ENCODE measurements at places on chromosomes 11 and 22. TPM values are rescaled to one million over a fixed set of nuclear protein-coding genes. Genes with fewer than 3 reads are reported as not detected.

KCNE3 gene
- total RNA-seq: not detected

- H3K27ac ChIP-seq: no peak overlapping the region
- DNase-seq: no peak
- H3K4me1 ChIP-seq: peaks cover 38% of the 10 kb centered on the region
- no peak overlapping the region for H3K4me3 ChIP-seq
- no peaks in the 10 kb centered on the region for H3K27me3 ChIP-seq
Observed at GRCh38 chr22:20459862-20460261, 22.2 kb upstream of the SCARF2 start.

DNA sequence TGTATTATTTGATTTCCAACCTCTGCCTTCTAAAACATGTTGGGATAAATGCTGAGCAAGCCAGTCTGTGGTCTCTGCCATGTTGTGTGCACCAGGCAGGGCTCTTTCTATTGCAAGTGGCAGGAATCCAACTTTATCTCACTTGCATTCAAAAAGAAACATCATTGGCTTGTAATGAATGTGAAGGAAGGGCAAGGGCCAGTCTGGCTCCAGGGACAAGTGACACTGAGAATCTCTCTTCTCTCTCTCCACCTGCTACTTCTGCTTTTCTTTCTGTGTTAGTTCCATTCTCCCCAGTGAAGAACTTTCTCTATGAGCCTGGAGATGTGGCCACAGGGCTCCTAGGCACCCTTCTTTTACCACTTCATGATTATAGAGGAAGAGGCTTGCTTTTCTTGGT is 329.9 kb upstream of the NCAM1 start:
- no peak for DNase-seq
- H3K4me3 ChIP-seq: no peak overlapping the region
- H3K4me1 ChIP-seq: no peaks in the 10 kb centered on the region

NRXN2 gene
- total RNA-seq: not detected

DNA sequence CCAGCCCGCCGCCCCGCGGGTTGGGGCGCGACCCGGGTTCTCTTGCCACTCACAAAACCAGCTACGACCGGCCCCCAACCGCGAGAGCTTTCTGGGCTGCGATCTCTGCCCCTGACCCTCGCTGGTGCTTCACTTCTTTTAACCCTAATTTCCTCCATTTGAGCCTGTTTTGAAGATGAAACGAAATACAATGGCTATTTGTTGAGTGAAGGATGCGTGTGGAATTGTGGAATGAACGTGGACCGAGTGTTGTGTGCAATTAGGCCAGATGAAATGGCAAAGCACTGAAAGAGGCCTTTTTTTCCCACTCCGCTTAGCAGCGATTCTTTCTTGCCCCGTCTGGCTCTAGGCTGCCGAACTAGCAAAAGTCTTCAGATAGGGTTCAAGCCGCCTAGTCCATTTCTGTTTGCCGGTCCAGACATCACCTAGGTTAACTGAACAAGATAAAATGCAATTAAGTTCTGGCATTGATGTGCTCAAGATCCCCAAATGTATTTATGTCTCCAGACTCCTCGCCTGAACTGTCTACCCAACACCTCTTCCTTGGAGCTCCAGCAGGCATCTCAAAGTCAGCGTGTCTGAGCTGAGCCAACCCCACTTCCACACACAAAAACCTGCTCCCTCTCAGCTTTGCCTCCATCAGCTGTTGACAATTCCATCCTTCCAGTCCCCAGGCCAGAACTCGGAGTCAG is 471 bp upstream of the TMEM184B start:
- DNase-seq: no peak
- peaks cover 2% of the 10 kb centered on the region for H3K36me3 ChIP-seq
- peak overlapping the region; percentile 89 for H3K27ac ChIP-seq
- H3K4me1 ChIP-seq: peaks cover 31% of the 10 kb centered on the region
- peaks cover 5% of the 10 kb centered on the region for H3K27me3 ChIP-seq

OR2D3 gene
- not detected for total RNA-seq

DNA sequence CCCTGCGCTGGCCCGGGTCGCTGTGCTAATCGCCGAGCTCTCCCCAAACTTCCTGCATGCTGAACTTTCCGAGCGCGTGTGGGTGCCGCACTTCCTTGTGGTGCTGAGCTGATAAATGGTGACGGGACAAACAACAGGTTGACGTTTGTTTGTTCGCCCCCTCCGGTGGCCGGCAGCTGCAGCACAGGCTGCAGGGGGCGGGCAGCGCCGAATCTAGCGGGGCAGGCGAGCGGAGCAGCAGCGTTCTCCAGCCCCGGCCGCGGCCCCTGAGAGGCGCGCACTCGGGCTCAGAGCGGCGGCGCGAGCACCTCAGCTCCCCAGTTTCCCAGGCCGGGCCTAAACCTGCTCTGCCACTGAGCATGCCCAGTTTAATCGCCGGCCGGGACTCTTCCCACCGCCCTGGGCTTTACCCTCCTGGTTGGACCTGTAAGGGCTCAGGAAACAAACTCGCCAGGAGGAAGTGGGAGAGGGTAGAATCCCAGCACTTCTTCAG is at the start of gene PDGFD:
Gene PDGFD (minus strand): TSS at position 120 of the 493 bp plus-strand sequence.
- H3K36me3 ChIP-seq: no peaks in the 10 kb centered on the region
- no peak within 1 kb of the TSS for H3K27ac ChIP-seq
- peaks cover 28% of the 10 kb centered on the region for H3K27me3 ChIP-seq
- no peaks in the 10 kb centered on the region for H3K4me1 ChIP-seq

DNA sequence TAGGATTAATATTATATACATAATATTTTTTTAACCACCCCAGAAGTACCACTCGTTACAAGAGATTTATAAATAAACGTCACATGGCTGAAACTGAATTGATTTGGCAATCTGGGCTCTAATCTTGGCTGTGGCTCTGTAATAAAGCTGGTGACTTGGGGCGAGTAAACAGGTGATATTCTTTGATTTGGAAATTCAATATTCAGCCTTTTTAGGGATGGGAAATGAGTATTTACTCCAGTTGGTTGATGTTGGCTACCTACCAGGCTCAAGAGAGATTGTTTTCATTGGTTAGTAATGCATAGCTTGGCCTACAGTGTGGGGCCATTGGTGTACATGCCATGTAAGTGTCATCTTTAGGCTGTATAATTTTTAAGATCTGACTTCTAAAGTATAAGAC is 117.7 kb upstream of the SORL1-AS1 start:
- no peaks in the 10 kb centered on the region for H3K27me3 ChIP-seq
- no peak for DNase-seq
- peaks cover 67% of the 10 kb centered on the region for H3K36me3 ChIP-seq
- H3K4me3 ChIP-seq: no peak overlapping the region

METTL15 gene
- total RNA-seq: 18.3 TPM

GRCh38 chr11:86625544-86625943 is 46.9 kb downstream of the ME3 start:
- H3K4me1 ChIP-seq: no peaks in the 10 kb centered on the region
- no peak overlapping the region for H3K27ac ChIP-seq

DNA sequence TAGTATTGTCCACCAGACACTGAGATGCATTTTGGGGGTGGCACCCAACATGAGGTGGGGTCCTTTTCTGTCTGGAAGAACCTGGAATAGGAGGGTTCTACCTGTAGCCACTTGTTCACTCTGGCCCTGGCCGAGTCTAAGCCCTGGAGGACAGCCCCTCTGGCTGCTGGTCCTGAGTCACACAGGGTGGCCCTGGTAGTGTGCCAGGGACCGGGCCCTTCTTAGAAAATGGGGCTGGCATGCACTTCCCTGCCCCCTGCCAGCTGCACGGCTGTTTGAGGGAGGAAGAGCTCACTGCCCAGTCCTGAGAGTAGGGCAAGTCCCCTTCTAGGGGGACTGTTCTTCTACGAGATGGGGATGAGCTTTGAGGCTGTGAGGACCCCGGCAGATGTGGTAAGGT is 2.2 kb downstream of the PLCB3 start:
- H3K4me1 ChIP-seq: peaks cover 19% of the 10 kb centered on the region
- peaks cover 17% of the 10 kb centered on the region for H3K36me3 ChIP-seq
- no peak for DNase-seq
- H3K27ac ChIP-seq: no peak overlapping the region
- no peaks in the 10 kb centered on the region for H3K27me3 ChIP-seq

- H3K27ac ChIP-seq: no peak overlapping the region
- peaks cover 76% of the 10 kb centered on the region for H3K27me3 ChIP-seq
- H3K4me3 ChIP-seq: no peak overlapping the region
- H3K4me1 ChIP-seq: peaks cover 19% of the 10 kb centered on the region
- no peak for DNase-seq
Observed at GRCh38 chr11:34655335-34656008, 34.6 kb downstream of the EHF start.

DNA sequence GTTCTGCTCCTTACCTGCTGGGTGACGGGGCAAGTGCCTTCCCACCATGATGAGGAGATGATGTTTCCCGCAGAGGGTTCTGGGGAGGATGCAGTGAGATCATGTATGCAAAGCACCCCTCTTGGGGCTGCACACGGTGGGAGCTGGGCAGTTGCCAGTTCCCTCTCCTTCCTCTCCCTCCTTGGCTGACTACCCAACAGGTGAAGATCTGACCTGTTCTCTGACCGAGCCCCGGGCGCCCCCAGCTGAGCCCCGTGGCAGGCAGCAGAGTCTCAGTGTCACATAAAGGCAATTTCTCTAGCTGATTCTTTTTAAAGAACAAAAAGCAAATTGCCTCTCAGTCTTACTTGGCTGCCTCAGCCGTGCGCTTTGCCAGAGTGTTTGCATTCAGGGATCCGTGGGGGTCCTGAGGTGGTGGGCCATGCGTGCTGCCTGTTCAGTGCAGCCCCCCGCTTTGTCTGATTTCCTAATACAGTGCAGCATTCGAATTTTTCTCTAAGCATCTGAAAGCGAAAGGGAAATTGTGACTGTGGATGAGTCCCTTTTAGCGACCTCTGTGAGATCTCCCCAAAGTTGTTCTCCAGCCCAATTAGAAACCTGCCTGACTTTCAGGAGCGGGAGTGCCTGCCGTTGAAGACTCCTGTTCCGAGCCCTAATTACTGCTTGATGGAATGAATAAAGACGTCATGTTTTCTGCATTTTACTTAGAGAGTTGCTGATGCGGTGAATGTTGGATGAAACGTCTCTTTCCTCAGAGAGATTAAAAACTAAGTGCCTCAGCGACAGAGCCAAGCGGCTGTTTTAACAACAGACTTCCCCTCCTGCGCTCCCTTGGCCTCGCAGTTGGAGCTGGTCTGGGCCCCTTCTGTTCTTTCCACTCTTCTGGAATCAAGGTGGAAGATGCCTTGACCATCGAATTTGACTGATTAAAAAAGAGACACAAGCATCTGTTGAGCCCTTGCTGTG is 86.0 kb downstream of the GRIK4 start:
- H3K27ac ChIP-seq: no peak overlapping the region
- H3K27me3 ChIP-seq: peaks cover 12% of the 10 kb centered on the region

NXPE1 gene
- total RNA-seq: not detected

GGT5 gene
- 0.07 TPM for total RNA-seq

GRCh38 chr22:39703091-39703490 is 132.5 kb downstream of the CACNA1I start:
- no peaks in the 10 kb centered on the region for H3K4me1 ChIP-seq
- H3K4me3 ChIP-seq: no peak overlapping the region
- H3K27me3 ChIP-seq: peaks cover 6% of the 10 kb centered on the region
- H3K36me3 ChIP-seq: no peaks in the 10 kb centered on the region
- no peak for DNase-seq
- H3K27ac ChIP-seq: no peak overlapping the region

SLC1A2 gene
- not detected for total RNA-seq

GRCh38 chr11:123308077-123308476 is 113.0 kb upstream of the CLMP start:
- peaks cover 25% of the 10 kb centered on the region for H3K4me1 ChIP-seq
- no peaks in the 10 kb centered on the region for H3K36me3 ChIP-seq
- no peak overlapping the region for H3K4me3 ChIP-seq
- DNase-seq: no peak
- no peak overlapping the region for H3K27ac ChIP-seq
- H3K27me3 ChIP-seq: no peaks in the 10 kb centered on the region

MPZL3 gene
- total RNA-seq: 64.6 TPM

GRCh38 chr22:27237080-27237741 is 564.3 kb downstream of the MN1 start:
- H3K4me1 ChIP-seq: no peaks in the 10 kb centered on the region
- no peak for DNase-seq
- no peak overlapping the region for H3K27ac ChIP-seq

CNGA4 gene
- total RNA-seq: not detected

FADS2 gene
- total RNA-seq: 283 TPM

GRCh38 chr22:30044369-30044768 is 35.9 kb upstream of the HORMAD2 start:
- DNase-seq: no peak
- no peak overlapping the region for H3K4me3 ChIP-seq
- peaks cover 2% of the 10 kb centered on the region for H3K27me3 ChIP-seq
- H3K36me3 ChIP-seq: no peaks in the 10 kb centered on the region
- no peak overlapping the region for H3K27ac ChIP-seq
- H3K4me1 ChIP-seq: peaks cover 14% of the 10 kb centered on the region

- DNase-seq: peak; percentile 16
- no peak overlapping the region for H3K4me3 ChIP-seq
- no peaks in the 10 kb centered on the region for H3K36me3 ChIP-seq
- H3K27me3 ChIP-seq: peaks cover 11% of the 10 kb centered on the region
- H3K27ac ChIP-seq: no peak overlapping the region
Observed at GRCh38 chr11:17649261-17649660, 70.1 kb upstream of the MYOD1 start.
